Stimulated activated CD4-positive, alpha-beta T cell treated with anti-CD3 and anti-CD28 coated beads, Interleukin-4, amount 100 ng/mL, for 24 hours (primary cell): ENCODE measurements at places on chromosomes 2 and 18.

DNA sequence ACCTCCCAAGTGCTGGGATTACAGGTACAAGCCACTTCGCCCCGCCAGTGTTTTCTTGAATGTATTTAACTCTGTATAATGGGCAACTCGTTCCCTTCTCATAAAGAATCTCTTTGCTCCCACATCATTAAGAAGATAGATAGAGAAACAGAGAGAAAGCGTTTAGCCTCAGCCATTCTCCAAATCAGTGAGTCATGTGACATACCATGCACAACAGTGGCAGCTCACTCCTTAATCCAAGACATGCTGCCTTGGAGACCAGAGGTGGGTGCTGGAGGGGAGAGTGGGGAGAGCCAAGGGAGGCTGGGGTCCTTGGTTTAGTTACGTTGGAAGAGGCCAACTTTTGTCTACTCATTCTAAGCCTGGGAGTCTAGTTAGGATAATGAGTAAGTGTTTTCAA, 54.7 kb downstream of the TGIF1 start:
- DNase-seq, result no peak

DNA sequence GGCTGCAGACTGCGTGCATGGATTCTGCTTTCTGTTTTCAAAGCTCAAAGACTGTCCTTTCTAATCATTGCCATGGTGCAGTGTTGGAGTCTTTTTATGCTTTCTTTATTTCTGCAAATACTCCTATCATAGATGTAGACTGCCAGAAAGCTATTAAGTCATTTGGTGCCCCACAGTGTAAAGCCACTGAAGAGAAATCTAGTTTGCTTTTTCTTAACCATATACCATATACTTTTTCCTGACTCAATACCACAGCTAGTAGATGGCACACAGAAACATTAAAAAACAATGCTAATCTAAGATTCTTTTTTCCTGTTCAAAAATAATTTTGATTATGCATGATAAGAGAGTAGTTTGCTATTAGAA, 109.9 kb upstream of the RAB27B start:
- DNase-seq, result no peak

GRCh38 chr2:172513935-172514586, 41.8 kb upstream of the PDK1 start:
- no peak for DNase-seq

DNA sequence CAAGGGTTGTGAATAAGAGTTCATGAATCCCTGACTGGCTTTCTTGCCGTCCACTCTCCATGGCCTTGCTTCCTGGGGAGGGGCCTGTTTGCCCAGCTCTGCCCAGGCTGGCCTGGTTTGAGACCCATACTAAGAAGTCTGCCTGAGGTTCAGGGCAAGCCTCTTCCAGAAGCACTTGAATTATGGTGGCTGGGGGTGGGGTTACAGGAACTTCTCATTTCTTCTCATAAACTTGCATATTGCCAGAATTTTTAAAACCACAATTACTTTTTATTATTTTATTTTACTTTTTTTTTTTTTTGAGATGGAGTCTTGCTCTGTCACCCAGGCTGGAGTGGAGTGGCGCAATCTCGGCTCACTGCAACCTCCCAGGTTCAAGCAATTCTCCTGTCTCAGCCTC, 42.0 kb downstream of the GORASP2 start:
- DNase-seq, result no peak

DNA sequence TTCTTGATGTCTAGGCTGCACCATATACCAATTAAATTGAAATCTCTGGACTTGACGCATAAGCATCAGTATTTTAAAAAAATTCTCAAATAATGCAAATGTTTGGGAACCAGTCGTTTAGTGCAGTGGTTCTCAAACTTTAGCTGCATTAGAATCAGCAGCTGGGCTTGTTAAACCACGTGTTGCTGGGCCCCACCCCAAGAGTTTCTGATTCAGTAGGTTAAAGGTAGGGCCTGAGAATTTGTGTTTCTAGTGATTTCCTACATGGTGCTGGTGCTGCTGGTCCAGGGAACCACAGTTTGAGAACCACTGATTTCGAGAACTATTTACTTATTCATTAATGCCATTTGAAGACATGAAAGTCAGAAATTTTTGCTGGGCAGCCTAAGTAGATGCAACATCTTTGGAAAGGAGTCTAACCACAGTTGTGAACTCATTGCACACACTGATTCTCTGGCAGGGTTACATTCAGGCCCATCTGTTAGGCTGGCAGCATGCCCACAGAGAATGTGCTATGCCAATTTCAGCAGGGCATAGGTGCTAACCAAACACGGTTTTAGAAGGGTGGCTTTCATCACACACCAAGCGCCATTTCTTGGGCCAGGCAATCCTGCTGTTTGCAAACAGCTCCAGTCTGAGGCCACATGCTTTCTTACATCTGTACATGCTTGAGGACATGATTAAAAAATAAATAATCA, 26.4 kb upstream of the ATP5MC3 start:
- no peak for DNase-seq

- DNase-seq, result no peak
These were observed 83.2 kb downstream of the DDX1 start for GRCh38 chr2:15674637-15675455.

DNA sequence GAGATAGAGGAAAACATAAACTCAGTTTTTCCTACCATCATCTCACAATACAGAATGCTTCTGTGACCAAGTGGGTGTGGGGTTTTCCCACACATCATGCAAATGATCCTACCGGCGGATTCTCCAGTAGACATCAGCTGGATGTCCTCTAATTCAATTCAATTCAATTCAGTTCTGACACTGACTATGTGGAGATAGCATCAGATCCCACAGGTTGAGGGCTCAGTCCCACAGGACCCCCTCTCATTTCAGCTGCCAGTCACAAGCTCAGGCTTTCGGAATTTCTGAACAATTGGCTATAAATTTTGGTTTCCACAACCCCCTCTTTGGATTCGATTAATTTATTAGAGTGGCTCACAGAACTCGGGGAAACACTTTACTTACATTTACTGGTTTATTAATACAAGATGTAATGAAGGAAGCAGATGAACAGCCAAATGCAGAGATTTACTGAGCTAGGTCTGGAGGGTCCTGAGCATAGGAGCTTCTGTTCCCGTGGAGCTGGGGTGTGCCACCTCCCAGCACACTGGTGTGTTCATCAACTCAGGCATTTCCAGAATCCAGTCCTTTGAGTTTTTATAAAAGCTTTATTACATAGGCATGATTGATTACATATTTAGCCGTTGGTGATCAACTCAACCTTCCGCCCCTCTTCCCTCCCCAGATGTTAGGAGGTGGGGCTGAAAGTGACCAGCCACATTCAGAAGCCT, 350.1 kb downstream of the MYCN start:
- DNase-seq, result no peak

DNA sequence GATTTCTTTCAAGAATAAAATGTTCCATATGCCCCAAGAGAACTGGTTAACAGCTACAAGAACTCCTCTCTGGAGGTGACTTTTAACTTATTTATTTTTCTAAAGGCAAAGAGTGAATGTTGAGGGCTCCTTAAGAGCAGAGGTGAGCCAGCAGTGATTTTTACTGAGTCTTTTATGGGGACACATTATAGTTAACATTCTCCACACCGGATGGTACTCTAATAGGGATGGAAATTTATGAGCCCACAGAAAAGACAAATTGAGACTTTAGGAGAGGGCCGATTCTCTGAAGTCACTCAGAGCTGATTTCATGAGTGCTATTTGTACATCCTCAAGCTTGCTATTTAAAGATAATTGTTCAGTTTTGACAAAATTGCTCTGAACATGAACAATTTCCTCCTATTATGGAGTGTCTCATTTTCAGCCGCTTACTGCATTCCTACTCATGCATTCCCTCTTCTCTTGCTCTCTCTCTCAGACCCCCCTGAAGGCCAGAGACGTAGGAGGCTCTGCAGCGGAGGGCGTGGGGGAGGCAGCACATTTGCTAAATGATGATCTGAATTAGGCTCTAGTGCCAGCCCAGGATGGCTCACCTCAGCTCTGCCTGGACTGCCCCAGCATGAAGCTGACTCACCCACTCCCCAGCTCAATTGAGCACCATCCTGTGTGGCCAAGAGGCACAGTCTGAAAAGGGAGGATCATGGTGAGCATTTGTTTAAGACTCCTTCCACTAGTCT, 5.9 kb upstream of the RPL37A start:
- no peak for DNase-seq

DNA sequence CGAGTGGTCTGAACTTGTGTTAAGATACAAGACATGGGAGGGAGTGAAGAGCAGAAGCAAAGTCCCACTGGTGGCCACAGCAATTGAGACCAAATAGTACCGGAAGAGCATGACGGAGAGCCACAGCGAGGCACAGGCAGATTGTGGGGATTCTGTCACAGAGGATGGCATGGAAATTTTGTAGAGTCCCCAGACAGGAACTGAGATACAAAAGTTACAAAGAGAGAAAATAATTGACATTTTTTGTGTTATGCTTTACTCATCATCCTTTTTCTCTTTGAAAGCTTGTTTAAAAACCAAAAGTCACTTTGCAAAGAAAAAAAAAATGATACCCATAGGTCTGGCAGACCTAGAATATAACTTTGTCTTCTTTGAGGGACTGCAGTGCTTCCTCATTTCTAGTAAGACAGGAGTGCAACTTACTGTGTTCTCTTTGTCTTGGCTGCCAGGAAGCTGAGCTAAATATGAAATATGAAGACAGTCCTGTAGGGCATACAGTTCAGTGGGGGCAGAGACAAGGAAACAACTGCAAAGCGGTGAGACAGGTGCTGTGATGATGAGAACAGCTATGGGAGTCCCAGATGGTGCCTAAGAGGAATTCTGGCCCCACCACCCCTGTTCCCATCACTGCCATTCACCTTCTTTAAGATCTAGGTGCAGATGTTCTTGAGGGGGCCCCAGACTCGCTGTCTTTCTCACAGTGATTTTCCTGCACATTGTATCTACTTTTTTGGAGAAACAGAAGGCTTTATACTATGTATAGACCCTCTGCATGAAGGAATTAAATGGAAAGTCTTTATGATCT, 5.2 kb downstream of the ARHGAP25 start:
- peak; percentile 15 for DNase-seq

GRCh38 chr2:122027510-122028217, 272.2 kb downstream of the TSN start:
- DNase-seq, result no peak

DNA sequence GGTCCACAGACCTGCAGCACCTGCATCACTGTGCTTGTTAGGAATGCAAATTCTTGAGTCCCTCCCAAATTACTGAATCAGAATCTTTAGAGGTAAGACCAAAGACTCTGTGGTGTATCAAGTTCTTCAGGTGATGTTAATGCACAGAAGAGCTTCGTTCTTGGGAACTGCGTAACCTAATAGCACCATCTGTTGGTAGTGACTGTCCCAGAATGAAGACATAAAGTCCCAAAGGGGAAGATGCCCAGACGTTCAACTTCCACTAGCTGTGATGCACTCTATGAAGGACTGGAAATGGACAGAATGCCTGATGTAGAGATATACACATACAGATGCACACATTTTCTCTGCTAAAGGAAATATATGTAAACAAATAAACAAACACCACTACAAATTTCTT, 576.0 kb downstream of the LRP1B start:
- DNase-seq, result no peak

GRCh38 chr18:77111951-77112746, 20.4 kb downstream of the MBP start:
- DNase-seq, result no peak

- DNase-seq, result no peak
These were observed 514.2 kb downstream of the PTPRM start for GRCh38 chr18:8081267-8081666.

DNA sequence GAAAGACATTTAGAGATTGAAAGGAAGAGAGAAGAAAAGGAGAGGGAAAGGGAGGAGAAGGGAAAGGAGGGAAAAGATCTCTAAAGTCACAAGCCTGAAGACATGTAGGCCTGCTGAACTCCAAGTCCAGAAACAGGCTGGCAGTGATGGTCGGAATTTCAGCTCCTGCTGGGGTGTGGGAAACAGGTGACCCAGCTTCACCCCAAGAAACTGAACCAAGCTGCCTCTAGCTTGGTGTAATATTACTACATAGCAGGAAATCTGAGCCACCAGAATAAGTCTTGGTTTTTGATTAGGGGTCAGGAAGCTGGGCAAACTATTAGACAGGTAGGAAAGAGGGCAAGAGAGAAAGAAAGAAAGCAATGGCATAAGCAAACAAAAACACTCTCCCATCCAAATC, 185.8 kb downstream of the PDE11A start:
- DNase-seq, result no peak
